Cortex of kidney (tissue), 1 donor: ENCODE measurements at places on chromosomes 11 and 22.

DNA sequence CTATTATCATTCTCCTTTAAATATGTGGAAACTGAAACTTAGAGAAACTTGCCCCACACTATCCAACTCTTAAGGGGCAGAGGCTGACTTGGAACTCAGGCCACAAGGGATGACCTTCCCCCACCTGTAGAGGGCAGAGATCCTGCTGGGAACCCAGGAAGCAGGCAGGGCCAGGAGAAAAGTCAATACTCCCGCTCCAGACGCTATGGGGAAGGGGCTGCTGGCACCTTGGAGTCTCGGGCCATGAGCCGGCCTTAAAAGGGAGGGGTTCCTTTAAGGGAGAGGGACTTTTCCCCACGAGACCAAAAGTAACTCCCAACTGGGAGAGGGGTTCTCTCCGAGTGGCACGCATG is 620 bp upstream of the ANO5 start:
- DNase-seq: no peak

DNA sequence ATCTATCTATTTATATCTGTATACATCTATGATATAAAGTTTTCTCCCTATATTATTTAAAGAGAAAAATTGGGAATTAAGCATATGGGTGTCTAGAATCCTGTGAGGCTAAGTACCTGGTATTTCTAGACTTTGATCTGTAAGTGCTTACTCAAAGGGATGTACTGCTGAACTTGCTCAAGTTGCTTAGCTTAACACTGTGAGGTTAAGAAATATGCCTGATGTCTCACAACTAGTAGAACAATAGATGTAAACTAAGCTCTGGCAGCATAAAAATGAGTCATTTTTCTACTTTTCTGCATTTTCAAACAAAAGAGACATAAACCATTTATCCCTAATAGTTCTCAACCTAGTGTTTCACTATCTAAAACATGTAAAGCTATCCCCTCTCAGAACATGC is 744.4 kb upstream of the ANO3 start:
- no peak for DNase-seq

GRCh38 chr11:92342886-92343285 is 118.3 kb downstream of the FAT3 start:
- no peak for DNase-seq

DNA sequence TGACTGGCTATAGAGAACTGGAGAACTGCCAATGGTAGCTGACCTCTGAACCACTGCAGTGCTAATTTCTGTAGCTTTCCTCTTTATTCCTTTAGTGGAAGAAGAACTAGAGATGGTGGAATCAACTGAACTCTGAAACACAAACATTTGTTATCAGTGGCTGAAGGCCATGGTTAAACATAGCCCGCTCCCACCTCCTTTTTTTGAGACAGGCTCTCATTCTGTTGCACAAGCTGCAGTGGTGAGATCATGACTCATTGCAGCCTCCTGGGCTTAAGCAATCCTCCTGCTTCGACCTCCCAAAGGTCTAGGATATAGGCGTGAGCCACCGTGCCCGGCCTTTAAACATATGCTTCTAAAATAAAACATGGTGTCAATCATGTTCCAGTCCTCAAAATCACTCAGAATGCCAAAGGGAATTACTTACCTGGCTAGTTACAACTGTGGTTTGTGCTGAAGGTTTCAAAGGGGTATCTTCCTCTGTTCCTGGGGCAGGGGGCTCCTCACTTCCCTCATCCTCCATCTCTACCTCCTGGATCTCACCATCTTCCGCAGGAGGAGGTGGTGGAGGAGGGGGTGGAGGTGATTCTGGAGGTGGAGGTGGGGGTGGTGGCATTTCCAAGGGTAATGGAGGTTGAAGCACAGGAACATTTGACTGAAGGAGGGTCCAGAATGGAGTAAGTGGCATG is 9.0 kb upstream of the AGBL2 start:
- no peak for DNase-seq

GRCh38 chr11:15180212-15180792 is 65.6 kb downstream of the INSC start:
- DNase-seq: no peak

- DNase-seq: no peak
Observed at GRCh38 chr11:122098261-122098980, 17.6 kb downstream of the BLID start.

DNA sequence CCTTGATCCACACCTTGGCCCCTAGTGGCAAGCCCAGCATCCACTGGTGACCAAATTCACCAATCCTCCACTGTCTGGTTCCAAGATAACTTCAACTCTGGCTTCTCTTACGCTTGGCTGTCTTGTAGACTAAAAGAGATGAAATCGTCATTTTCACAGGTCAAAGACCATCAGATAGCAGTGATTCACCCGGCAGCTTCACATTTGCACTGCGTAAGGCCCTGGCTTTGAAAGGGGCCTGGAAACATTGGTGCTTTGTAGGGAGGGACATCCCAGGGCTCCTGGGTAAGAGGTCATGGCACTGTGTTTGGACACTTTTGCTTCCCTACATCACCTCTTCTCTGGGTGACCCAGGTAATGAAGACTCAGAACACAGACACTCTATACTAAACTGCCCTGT is 30.1 kb upstream of the FADD start:
- DNase-seq: no peak

GRCh38 chr11:76269247-76269646 is 62.9 kb upstream of the WNT11 start:
- DNase-seq: no peak

DNA sequence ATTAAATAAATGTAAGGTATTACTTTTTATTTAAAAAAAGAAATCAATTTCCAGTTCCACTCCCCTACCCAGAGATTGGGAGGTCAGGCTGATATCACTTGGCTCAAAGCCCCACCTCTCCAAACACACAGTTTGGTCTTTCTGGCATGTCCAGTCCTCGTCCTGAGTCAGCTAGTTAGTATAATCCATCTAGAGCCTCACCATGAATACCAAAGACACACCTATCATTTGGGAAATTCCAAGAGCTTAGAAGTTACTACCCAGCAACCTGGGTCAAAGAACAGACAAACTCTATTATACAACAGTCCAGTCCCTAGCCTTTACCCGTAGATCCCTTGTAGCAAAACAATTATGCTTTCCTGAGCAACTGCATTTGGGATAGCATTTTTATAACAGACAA is 9.4 kb downstream of the TREH start:
- DNase-seq: no peak

- DNase-seq: no peak
Observed at GRCh38 chr22:45424241-45424731, 10.8 kb downstream of the RIBC2 start.

GRCh38 chr11:60592601-60593000 is 77.4 kb downstream of the MS4A13 start:
- no peak for DNase-seq

DNA sequence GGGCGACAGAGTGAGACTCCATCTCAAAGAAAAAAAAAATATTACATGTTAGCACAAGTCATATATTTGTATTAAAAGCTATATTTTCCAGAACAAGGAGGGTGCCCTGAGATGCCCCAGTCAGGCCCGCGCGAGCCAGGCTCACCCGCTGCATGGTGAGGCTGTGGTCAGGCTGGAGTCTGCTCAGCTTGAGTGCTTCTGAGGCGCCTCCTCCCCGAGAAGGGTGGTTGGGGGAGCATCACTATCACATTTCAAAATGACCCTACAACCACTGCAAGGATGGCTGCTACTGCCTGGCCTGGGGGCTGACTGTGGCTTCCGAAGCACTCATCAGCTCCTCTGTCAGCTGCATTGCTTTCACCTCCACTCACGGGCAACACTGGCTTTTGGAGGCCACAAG is 77.1 kb downstream of the SCUBE1 start:
- DNase-seq: no peak

DNA sequence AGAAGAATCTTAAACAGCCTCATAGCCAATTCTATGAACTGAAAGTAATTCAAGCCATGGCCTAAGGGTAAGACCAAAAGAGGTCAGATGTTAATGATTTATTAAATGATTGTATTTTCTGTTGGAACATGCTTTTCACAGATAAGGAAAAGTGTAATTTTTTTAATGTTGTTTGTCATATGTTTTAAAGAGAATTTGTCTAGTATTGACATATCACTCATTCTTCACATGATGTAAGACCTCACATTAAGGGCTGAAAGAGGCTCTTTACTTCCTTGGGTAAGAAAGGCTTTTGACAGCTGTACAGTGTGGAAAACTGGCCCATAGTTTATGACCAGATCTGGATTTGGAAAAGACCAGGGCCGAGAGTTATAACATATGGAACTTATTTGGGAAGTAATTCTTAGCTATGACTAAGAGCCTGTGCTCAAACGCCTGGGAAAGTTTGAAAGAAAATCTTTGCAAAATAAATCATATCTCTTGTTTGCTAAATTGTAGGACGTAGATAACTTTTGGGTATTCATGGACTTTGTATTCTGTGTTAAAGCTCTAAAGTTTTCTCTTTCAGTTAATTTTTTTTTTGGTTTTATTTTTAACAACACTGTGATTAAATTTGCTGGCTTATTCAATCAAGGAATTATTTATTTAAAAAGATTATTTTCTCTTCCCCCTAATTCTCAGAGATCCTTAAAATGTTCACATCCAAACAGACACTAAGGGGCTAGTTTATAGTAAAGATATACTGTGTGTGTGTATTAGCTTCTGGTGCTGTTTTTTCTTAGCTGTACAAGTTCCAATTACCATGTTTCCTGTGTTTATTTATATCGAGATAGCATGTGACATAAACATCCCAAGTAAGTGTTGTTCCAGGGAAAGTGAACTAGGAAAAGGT is 162.2 kb downstream of the ARHGAP42 start:
- no peak for DNase-seq

DNA sequence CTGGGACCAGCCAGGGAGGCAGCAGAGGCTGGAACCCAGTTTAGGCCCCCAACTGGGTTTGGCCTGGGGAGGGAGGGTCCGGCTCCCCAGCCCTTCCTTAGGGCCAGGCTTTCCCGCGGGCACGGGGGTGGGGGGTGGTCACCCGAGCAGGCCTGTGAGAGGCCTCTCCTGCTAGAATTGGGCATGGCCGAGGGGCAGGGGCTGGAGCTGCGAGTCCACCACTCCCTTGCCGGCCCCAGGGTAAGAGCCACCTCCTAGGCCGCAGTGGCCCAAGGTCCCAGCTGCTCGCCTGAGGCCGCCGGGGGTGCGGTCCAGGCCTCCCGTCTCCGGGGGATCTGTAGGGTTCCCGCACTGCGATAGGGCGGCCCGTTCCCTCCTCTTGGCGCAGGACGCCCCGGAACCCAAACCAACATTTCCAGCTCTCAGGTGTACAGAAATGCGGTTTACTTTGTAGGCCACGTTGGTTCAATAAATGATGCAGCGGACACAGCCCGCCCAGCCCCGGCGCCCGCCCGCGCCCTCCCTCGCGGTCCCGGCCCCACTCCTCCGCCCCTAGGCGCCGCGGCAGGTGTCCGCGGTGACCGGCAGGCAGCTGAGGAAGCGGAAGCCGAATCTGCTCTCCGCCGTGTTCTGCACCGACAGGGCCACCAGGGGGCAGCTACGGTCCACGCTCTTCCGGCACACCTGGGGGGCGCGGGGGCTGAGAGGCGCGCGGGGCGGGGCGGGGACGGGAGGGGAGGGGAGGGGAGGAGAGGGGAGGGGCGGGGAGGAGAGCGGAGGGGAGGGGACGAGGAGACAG is 5.9 kb downstream of the LMNTD2 start:
- no peak for DNase-seq

GRCh38 chr11:134516529-134516928 is 104.5 kb upstream of the B3GAT1 start:
- DNase-seq: no peak

- no peak for DNase-seq
Observed at GRCh38 chr22:20212754-20213699, 55.1 kb downstream of the RTN4R start.

GRCh38 chr22:49937758-49938564 is 19.5 kb downstream of the CRELD2 start:
- no peak for DNase-seq

DNA sequence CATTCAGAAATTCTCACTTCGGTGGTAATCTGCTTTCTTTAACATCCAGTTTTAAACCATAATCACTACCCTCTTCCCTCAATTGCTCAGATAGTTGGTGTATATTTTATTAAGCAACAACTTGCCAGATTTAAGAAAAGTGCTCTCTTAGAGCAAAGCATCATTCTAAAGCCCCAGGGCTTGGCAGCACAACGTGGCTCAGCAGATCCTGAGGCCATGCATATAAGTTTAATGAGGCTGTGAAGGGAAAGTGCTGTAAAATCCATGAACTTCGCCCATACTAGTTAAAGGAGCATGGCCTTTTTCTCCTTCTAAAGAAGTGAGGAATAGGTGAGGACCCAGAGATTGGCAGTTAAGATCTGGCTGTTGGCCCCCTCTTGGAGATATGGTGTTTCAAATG is 482.3 kb upstream of the CCDC90B start:
- DNase-seq: no peak

GRCh38 chr11:59222464-59223060 is 9.8 kb upstream of the MPEG1 start:
- no peak for DNase-seq

- no peak for DNase-seq
Observed at GRCh38 chr22:22201185-22201929, 43.2 kb upstream of the VPREB1 start.

DNA sequence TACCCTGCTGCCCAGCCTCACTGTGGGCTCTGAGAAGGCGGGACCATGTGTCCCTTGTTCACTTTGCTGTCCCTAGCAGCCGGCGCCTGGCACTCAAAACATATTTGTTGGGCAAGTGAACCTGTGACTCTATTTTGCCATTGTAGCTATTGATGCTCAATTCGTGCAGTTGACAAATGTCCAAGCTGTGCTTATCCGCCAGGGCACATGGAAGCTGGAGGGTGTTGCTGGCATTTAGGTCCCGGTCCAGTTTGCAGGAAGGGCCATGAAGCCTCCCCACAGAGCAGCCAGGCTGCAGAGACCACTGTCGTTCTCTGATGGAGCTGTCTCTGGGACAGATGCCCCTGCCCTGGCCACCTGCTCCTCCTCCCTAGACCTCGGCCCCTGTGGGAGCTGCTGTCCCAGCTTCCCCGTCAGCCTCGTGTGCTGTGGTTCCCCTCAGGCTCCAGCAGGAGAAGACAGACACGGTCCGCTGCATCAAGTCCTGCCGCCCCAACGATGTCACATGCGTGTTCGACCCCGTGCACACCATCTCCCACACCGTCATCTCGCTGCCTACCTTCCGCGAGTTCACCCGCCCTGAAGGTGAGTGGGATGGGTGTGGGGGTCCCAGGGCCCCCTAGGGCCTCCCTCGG is 71.5 kb downstream of the FBLN1 start:
- no peak for DNase-seq

- no peak for DNase-seq
Observed at GRCh38 chr22:20671409-20672081, 102.4 kb upstream of the SERPIND1 start.

GRCh38 chr22:48722661-48723060 is 1105.0 kb downstream of the BRD1 start:
- no peak for DNase-seq
